Sciatic nerve (tissue), 2 donors: ENCODE measurements at places on chromosomes 2 and 18.

DNA sequence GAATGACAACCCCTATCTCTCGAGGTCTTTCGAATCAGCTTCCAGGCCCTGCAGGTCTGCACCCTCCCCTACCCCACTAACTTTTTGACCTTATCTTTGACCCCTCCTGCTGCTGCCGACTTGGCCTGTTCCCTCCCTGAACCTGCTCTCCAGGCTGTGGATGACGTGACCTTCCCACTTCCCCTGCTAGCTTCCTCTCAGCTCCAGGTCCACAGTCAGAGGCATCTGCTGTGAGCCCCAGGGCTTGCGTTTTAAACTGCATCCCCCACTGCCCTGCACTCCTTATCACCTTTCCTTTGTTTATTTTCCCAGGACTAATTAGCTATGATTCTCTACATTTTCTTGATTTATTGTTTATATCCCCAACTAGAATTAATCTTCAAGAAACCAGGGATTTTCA is 71.2 kb upstream of the ALKAL2 start:
- no peak for DNase-seq

- DNase-seq, result no peak
These were observed 78.5 kb downstream of the SESTD1 start for GRCh38 chr2:179186126-179186525.

GRCh38 chr2:163849756-163850435 is 114.1 kb upstream of the FIGN start:
- DNase-seq, result no peak

DNA sequence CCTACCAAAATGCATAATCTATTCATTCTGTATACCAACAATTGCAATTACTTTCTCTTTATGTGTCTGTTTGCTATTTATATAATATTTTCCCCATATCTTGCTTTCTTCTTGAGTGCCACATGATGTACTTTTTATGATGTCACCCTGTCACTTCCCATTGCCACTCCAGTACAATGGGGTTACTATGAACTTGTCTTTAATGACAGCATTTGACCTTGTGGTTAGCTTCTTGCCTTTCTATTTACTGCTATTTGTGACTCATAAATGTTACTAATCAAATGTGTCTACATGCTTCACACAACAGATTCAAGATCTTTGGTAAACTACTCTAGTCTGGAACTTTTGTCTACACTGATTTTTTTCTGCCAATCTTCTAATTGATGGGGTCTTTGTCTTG is 486.3 kb downstream of the NR4A2 start:
- no peak for DNase-seq

DNA sequence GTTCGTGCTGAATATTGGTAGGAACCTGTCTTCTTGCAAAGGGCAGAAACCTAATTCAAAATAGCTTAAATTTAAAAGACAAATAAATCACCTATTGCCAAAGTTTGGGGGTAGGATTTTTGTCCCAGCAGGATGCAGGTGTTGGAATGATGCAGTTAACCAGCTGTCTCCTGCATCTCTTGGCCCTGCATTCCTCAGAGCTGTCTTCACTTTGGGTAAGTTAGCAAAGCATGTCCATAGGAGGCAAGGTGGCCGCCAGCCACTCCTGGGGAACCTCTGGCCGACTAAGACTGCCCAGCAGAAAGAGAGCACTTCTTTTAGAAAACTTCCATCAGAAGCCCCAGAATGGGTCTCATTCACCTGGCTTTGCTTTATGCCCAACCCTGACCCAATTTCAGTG is 20.5 kb upstream of the NYAP2 start:
- no peak for DNase-seq

- DNase-seq, result no peak
These were observed 313.0 kb downstream of the CDH2 start for GRCh38 chr18:27863780-27864430.

- no peak for DNase-seq
These were observed 172.8 kb upstream of the HAAO start for GRCh38 chr2:42965196-42965595.

DNA sequence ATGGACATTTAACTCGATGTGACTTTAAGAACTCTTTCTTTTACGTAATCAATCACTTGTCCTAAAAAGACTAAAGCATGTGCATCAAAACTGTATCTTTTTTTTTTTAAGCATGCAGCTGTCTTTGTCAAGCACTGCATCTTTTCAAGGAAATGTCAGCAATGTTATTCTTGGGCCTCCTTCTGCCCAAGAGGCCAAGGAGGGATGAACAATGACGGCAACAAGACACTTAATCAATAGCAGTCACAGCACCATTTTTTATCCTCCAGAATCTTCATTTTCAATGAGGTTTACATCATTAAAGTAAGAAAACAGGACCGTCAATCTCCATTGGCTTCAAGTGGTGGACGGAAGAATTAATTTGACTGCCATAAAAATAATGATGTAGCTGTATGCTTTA is 253.8 kb downstream of the AFF3 start:
- DNase-seq, result no peak

DNA sequence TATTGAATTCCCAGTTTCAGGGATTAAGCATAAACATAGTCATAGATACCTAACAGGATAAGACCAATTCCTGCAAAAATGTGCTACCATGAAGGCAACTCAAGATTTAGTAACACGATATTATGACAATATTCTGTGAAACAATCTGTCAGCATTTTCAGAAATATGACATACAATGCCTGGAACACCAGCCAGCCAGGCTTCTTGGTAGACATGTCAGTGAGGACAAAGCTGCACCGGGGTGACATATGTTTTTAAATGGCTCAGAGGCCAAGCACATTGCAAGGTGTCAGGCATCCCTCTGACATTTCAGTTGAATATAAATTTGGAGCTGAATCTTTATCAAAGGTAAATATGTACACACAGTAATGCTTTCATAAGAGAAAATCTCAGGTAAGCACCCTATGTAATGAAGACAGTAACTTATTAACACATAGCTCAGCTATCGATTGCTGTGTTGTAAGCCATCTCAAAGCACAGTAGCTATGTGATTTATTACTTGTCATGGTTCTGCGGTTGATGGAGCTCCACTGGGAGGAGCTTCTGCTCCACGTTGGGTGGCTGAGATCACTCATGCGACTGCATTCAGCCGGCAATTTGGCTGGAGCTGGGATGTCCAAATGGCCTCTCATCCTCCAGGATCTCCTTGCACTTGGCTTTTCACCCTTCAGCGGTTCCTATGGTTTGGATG is 31.9 kb upstream of the EML6 start:
- no peak for DNase-seq

DNA sequence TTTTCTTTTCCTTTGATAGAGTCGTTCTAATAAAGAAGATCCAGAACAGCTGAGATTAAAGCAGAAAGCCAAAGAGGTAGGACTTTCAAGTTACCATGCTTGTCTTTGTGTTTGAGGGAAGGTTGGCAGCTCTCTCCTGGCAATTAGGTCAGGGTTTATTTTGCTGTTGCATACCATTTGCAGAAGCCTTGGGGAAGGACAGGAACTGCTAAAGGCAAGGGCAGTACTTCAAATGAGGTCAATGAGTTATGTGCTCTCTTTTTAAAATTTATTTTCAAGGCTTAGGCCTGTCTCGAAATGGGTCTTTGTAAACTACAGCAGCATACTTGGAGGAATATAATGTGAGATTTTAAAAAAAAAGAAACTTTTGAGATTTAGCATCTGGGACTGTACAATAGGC is 108.9 kb downstream of the TAF4B start:
- DNase-seq, result no peak
